ENCODE measurements at places on chromosomes 5 and 9.

GRCh38 chr9:90860382-90860781 lies 58.8 kb downstream of the SYK start:
- DNase-seq, result no peak

- no peak for DNase-seq
Measured at GRCh38 chr5:16453609-16454008, 12.0 kb downstream of the ZNF622 start.

- no peak for DNase-seq
Measured at GRCh38 chr9:32869404-32869803, 86.1 kb downstream of the TMEM215 start.

- DNase-seq, result no peak
Measured at GRCh38 chr9:94900222-94901018, 173.9 kb downstream of the AOPEP start.

DNA sequence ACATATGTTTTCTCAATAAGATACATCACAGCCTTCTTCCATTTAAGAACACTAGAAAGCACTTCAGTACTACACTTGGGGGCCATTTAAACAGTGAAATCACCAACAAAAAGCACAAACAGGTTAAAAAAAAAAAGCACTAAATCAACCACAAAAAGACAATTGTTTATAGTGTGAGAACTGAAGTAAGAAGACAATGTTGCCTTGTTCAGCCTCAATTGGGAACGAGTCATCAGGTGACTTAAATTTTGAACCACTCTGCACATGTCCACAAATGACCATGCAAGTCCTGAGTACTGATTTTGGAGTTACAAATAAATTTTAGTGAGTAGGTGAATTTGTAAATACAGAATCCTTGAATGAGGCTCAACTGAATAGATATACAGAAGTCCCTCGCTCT lies 37.2 kb upstream of the HNRNPA0 start:
- DNase-seq, result no peak

GRCh38 chr5:178115136-178115813 lies 1.9 kb downstream of the N4BP3 start:
- DNase-seq, result no peak

- DNase-seq, result no peak
Measured at GRCh38 chr5:132273631-132274030, 16.1 kb downstream of the PDLIM4 start.

GRCh38 chr5:173454361-173454735 lies 126.1 kb upstream of the STC2 start:
- no peak for DNase-seq

Data from psoas muscle (tissue), 8 donors.